ENCODE measurements at places on chromosomes 7 and 10.

DNA sequence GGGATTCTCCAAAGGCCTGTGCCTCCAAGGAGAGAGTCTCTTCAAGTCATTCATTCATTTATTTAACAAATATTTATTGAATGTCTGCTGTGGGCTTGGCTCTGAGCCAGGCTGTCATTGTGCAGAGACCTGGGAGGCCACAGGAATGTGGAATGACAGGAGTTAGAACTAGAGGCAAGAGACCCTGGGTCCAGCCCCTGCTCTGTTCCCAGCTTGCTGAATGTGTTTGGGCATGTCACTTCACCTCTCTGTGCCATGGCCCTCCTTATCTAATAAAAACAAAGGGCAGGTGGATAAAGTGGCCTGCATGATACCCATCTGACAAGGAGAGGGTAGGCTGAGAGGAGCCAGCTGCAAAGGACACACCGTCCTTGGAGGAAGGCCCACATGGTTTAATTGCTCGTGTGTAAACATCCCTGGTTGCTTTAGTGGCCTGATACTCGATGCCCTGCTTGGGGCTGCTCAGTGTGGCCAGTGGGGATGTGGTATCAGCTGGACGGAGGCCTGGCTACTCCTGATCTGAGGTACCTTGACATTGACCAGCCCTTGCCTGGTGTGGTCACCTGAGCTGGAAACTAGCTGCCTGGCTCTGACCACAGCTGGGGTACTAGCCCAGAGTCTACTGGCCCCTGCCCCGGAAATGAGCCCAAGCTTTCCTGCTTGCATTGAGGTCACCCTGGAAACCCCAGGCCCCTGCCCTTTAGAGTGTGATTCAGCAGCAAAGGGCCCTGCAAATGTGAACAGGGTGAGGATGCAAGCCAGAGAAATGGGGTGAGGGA is 116.2 kb downstream of the CDH23 start:
- ATAC-seq, result no peak

GRCh38 chr7:17304926-17305325 is 6.5 kb downstream of the AHR start:
- ATAC-seq, result peak; percentile 40

GRCh38 chr10:124004663-124005004 is 88.8 kb downstream of the CHST15 start:
- ATAC-seq, result no peak

- peak; percentile 60 for ATAC-seq
Observed at GRCh38 chr7:92092210-92092609, 42.1 kb downstream of the CYP51A1 start.

DNA sequence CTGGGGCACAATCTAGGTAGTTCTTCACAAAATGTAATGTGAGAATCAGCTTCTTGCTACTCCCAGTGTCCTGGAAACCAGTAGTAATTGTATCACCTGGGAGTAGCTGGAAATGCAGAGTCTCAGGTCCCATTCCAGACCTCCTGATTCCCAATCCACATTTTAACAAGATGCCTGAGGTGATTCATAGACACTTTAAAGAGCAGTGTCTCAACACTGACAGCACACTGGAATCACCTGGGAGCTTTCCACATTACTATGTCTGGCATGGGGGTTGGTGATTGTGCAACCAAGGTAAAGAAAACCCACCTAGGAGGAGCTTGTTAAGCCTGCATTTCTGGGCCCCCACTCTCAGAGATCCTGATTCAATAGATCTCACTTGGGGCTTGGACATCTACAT is 11.1 kb downstream of the DPY19L1 start:
- no peak for ATAC-seq

DNA sequence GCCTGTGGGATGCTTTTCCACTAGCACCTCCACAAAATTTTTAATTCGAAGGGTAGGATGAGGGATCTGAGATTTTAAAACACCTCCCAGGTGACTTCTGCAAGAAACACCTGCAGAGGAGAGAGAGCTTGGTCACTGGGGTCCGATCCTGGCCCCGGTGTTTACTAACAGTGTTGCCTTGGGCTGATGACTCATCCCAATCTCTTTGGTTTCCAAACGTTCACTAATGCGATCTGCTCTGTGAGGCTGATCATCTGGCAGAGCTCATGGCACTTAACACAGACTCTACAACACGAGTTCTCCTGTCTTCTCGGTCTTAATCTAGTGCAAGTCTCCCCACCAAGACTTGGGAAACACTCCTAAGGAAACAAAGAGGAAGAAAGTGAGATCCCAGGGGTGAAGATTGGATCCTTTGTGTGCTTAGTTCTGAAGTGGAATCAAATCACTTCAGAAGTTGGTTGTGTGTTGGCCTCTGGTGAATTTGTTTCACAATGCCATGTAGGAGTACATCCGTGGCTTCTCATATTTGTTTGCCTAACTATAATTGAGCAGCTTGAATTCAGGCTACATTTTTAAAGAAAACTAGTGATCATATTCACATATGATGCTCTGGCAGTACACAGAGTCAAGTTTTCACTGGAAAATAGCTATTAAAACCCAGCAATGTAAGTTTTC is 407.9 kb downstream of the NRG3 start:
- no peak for ATAC-seq

DNA sequence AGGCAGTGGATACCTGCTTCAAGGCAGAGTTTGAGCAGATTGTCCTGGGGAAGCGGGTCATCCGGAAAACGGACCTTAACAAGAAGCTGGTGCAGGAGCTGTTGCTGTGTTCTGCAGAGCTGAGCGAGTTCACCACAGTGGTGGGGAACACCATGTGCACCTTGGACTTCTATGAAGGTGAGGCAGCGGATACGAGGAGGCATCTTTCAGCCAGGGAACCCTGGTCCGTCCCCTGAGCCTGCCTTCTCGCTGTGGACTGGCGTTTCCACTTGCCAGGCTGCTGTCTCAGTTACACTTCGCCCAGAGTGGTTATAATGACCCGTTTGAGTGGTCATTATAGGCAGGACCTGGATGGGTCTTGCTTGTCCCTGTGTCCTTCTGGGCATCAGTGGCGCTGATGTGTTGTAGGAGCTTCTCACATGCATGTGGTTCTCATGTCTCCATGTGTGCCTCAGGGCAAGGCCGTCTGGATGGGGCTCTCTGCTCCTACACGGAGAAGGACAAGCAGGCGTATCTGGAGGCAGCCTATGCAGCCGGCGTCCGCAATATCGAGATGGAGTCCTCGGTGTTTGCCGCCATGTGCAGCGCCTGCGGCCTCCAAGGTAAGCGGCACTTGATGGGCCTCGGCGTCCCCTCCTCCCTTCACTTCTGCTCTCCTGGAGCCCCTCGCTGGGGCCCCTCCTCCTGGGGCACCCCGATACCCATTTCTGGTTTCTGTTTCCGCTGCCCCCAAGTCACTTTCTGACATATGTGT is 18.0 kb downstream of the UPP1 start:
- ATAC-seq, result no peak

GRCh38 chr7:50068850-50069551 is 24.0 kb downstream of the ZPBP start:
- peak; percentile 73 for ATAC-seq

- ATAC-seq, result peak; percentile 61
Observed at GRCh38 chr10:94286901-94287300, 75.8 kb downstream of the NOC3L start.

- no peak for ATAC-seq
Observed at GRCh38 chr7:116162992-116163391, 47.3 kb upstream of the TES start.

DNA sequence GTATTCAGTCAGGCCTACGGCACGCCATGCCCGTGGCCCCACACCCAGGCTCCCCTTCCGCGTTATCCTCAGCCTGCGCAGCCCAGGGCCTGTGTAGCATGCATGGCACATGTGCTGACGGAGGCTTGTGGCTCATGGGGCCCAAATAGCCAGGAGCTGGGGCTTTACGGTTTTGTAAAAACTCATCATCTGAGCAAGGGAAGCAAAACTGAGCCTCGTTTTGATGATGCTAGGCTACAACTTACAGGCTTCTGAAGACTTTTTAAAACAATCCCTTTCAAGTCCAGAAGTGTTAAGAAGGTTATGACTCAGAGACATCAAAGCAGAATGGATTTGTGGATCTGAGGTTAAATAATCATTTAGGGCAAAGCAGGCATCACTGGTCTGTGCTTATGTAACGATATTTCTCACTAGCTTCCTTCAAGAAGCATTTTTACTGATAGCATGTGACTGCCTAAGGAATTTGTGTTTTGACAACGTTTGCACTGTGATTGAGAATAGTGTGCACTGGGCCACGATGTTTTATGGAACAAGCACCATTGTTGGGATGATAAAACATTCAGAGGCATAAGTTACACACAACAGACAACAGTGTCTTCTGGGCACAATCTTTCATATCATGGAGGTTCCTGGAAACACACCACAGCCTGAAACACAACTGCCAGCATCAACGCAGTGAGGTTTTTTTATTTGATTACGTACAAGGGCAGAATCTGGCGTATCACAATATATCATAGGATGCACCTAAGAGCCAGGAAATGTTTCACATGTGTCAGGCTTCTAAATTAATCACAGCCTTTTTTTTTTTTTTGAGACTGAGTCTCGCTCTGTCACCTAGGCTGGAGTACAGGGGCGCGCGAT is 274.3 kb downstream of the CCDC3 start:
- no peak for ATAC-seq

DNA sequence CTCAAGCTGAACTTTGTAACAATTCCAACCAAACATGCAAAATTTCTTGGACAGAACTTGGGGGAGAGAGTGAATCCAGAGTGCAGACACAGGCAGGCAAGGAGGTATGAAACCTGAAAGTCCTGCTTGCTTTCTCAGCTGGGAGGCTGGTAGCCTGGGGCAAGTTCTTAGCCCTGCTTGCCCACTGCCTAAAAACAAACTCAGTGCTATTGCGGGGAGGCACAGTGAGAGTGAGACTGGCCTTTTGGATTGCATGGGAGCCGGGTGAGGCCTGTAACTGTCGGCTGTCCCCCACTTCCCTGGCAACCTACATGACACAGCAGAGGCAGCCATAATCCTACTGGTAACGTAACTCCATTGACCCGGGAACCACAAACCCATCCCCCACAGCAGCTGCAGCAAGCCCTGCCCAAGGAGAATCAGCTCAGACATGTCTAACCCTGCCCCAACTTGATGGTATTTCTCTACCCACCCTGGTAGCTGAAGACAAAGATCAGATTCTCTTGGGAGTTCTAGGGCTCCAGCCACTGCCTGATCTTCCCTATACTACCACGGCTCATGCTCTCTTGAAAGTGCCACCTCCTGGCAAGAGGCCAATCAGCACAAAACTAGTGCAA is 663.6 kb downstream of the GRM8 start:
- ATAC-seq, result no peak

DNA sequence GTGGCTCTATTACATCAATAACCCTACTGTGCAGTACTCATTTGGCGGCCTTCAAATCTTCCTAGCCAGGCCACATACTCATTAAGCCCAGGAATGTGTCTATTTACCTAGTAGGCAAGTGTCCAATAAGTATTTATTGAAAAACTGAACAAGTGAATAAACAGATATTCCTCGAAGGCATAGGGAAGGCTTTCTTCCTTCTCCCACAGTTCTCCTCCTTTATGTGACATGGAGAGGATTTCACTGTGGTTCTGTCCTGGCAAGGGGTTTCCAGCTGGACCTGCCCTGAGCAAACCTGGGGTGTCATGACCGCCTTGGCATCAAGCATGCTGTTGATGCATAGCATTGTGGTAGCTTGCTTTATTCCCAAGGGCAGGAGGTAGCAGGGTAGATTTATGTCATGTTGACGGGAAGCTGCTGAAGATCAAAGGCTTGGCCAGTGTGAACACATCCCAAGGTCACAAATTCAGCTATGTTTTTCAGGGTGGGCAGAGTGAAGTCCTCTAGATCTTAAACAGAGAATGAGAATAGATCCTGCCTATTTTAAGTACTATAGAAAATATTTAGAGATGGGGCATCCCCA is 195.1 kb downstream of the INHBA start:
- ATAC-seq, result no peak

DNA sequence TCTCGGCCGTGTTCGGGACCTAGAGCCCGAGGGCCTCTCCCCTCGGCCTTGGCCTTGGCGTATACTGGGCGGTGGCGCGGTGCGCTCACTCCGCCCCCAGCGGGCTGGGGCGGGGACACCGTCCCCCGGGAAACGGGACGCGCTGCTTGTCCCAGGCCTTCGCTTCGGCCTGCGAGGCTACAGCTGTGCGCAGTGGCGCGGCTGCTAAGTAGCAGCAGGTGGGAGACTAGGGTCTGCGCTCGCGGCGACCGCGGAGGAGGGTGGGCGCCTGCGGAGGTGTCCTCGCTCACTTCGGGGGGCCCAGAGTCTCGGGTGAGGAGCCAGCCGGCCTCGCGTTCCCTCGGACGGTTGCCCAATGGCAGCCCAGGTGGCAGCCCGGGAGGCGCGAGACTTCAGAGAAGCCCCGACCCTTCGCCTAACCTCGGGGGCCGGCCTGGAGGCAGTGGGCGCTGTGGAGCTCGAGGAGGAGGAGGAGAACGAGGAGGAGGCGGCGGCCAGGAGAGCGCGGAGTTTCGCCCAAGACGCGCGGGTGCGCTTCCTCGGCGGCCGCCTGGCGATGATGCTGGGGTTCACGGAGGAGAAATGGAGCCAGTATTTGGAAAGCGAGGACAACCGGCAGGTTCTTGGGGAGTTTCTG is at the start of gene DNAH11:
DNAH11 (plus strand) TSS at position 149 of the 637 bp plus-strand sequence; CDS start at position 356, 207 bp downstream.
- peak; percentile 75 for ATAC-seq

- ATAC-seq, result no peak
Observed at GRCh38 chr10:88881922-88882645, 2.0 kb downstream of the STAMBPL1 start.

DNA sequence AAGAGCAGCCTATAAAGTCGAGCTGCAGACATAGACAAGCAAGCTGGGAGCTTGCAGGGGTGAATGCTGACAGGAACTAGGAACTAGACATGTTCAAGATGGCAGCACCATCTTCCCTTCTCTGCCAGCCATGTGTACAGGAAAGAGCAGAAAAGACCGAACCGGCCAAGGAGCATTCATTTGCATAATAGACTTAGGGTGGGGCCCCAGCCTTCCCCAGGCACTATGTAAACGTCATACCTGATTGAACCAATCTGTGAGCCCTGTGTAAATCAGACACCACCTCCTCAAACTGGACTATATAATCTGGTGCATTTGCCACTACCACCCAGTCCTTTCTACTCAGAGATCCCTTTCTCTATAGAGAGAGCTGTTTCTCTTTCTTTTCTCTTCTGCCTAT is 106.9 kb upstream of the FAM3C start:
- ATAC-seq, result no peak

DNA sequence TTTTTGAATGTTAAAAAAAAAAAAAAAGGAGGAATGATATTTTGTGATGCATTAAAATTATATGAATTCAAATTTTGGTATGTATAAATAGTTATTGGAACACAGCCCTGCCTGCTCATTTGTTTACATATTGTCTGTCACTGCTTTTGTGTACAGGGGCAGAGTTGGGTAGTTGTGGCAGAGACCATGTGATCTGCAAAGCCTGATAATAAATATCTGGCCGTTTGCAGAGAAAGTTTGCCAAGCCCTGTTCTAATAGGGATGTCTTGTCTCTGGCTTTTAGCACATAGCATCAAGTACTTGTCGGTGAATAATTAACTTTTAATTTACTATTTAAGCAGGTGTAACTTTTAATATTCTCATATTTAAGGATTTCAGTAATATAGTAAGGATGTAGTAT is 19.8 kb downstream of the TSPAN13 start:
- ATAC-seq, result no peak

GRCh38 chr7:64562256-64562625 is 630 bp downstream of the ZNF680 start:
- ATAC-seq, result peak; percentile 2

DNA sequence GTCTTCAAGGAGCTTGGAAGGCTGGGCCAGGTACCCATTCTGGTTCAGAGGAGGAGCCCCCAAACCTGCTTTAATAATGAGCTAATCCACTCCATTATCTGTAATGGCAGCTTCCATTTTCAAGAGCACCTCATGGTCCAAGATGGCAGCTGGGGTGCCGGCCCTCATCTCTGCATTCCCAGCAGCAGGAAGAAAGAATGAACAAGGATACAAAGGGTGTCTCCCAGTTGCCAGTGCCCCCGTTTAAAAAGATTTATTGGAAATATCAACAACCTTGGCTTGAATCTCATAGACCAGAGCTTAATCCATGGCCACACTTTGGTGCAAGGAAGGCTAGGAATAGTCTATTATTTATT is 8.5 kb downstream of the LAT2 start:
- ATAC-seq, result no peak

Data from SK-N-SH treated with all-trans-retinoic acid at 6 μM for 48 hours (cell line).